ENCODE measurements at places on chromosomes 1 and 21. TPM values are rescaled to one million over a fixed set of nuclear protein-coding genes. Genes with fewer than 3 reads are reported as not detected.

DNA sequence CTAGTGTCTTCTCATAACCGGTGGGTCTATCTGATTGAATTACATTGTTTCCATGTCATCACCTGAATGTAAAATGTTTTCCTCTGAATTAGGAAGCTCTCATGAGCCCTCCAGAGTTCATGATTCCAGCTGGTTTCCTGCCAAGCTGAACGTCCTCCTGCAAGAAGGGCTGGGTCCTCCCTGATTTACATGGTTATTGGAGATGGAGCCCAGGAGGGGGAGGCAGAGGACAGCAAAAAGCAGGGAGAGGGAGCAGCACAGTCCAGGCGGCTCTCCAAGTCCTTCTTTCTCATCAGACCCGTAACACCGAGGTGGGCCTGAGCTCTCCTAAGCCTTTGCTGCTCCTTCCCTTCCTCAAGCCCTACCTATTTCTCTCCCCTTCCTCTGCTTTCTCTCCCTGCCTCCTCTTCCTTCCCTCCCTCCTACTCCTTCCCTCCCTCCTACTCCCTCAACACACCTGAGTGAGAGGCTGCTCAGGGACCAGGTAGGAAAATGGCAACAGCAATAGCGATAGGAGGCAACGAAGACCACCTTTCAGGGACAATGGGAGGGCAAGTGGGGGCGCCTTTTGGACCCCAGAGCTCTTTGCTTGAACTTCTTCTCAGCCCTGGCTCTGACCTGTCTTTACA, 265.9 kb downstream of the PRDM2 start:
- no peak overlapping the region for H3K27ac ChIP-seq
- DNase-seq = no peak
- H3K4me1 ChIP-seq = no peaks in the 10 kb centered on the region
- no peaks in the 10 kb centered on the region for H3K36me3 ChIP-seq
- H3K27me3 ChIP-seq = peaks cover 2% of the 10 kb centered on the region

The CFAP74 gene
- total RNA-seq = not detected

DNA sequence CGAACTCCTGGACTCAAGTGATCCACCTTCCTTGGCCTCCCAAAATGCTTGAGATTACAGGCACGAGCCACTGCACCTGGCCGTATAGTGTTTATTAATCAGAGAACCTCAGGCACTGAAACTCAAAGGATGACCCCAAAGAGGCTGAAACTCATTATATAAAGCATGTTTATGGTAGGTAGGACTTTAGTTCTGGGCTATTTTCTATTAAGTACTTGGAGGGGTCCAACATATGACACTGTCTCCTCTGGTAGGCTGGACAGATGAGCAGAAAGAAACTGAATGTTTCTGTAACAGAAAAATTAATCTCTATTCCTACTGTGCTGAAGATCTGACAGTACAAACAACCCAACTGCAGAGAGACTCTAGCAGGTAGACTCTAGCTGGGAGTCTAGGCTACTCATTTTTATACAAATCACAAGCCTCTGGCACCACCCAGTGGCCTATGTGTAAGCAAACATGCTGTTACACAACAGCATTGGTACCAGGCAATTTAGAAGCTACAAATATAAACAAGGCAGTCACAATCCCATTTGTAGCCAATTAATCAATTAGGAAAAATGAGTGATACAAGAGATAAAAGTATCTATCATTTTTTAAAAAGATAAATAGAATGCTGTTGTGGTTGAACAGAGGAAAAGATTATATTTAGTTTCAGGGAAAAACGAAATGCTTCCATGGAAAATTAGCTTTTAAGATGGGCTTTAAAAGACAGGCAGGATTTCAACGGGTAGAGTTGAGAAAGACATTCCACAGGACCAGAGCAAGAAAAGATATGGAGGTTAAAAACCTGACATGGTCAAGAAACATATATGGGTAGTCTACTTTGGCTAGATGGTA, 10.4 kb downstream of the DCAF8 start:
- H3K4me1 ChIP-seq = no peaks in the 10 kb centered on the region
- DNase-seq = no peak
- no peaks in the 10 kb centered on the region for H3K36me3 ChIP-seq
- H3K27ac ChIP-seq = no peak overlapping the region

The KIRREL1 gene
- 145 TPM for total RNA-seq

GRCh38 chr1:23331713-23332112, 12.4 kb downstream of the HNRNPR start:
- no peaks in the 10 kb centered on the region for H3K27me3 ChIP-seq
- H3K27ac ChIP-seq = no peak overlapping the region
- DNase-seq = no peak
- no peaks in the 10 kb centered on the region for H3K4me1 ChIP-seq
- peaks cover 30% of the 10 kb centered on the region for H3K36me3 ChIP-seq
- H3K4me3 ChIP-seq = no peak overlapping the region

The CD34 gene
- total RNA-seq = 0.15 TPM

DNA sequence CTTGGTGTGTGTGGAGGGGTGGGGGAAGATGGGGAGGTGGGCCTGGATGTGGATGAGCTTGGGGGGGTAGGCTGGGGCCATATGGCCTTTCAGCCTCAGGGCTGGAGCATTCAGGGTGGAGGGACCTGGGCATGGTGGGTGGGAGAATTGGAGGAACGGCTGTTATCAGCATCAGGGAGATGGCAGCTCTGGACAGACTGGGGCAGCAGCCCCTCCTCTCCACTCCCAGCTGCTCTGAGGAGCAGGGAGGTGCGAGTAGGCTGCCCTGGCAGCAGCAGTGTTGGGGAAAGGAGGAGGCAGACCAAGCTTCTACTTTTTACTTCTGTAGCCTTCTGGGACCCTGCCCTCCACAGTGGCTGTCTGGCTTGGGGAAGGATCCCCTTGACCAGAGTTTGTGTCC, 10.2 kb downstream of the PPFIA4 start:
- H3K27ac ChIP-seq = no peak overlapping the region
- H3K4me3 ChIP-seq = no peak overlapping the region
- H3K36me3 ChIP-seq = no peaks in the 10 kb centered on the region
- no peaks in the 10 kb centered on the region for H3K27me3 ChIP-seq
- no peak for DNase-seq

DNA sequence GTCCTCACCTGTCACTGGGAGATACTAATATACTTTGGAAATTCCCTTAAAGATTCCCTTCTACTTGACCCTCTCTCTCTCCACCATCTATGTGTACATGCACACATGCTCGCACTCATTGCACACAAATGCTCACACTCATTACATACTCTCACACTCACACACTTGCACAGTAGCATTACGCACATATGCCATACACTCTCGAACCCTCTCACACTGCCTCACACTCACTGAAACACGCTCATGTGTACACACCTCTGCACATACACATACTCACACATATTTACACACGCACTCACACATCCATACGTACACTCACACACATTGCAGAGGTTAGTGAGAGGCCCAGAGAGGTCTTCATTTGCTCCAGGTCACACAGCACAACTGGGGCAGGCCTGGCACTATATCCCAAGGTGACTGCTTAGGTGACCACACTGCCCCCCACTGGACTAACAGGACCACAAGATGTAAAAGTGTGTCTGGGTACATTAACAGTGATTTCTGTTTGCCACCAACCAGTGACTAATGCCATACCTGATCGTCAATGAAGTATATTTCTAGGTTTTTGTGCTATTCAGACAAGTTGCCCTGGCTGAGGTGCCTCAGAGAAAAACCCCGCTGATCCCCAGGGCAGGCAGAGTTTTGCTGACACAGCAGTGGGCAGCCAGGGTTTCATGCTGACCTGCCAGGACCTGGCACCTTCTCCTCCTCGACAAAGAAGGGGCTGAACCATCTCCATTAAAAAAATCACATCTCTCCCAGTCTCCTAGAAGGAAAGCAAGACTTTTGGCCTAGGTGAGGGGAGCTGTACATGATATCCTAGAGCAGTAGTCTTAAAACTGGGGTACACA, 28.5 kb upstream of the CAMK1G start:
- H3K4me1 ChIP-seq = no peaks in the 10 kb centered on the region
- H3K27ac ChIP-seq = no peak overlapping the region
- H3K4me3 ChIP-seq = no peak overlapping the region
- DNase-seq = no peak
- no peaks in the 10 kb centered on the region for H3K36me3 ChIP-seq
- no peaks in the 10 kb centered on the region for H3K27me3 ChIP-seq

GRCh38 chr1:182279302-182279701, 112.3 kb downstream of the GLUL start:
- no peaks in the 10 kb centered on the region for H3K27me3 ChIP-seq
- H3K36me3 ChIP-seq = no peaks in the 10 kb centered on the region
- H3K4me1 ChIP-seq = no peaks in the 10 kb centered on the region
- no peak overlapping the region for H3K4me3 ChIP-seq
- no peak overlapping the region for H3K27ac ChIP-seq

The APP gene
- total RNA-seq = 542 TPM

DNA sequence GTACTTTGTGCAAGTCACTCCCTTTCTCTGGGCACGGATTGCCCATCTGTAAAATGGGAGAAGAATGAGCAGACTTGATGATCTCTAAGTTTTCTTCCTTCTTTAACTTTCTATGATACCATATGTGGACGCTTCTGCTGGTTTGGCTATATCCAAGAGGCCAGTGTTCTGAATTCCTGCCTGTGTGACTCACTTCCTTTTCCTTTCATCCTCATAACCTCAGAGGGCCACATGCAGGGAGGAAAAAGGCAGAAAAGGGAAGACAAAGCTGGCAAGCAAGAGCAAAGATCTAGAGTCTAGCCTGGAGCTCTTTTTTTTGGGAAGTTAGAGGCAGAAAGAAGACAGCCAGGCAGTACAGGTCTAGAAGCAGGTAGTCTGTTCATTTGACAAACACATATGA, 151.2 kb downstream of the OMA1 start:
- no peaks in the 10 kb centered on the region for H3K36me3 ChIP-seq
- no peak overlapping the region for H3K27ac ChIP-seq
- no peak overlapping the region for H3K4me3 ChIP-seq
- peak; percentile 45 for DNase-seq

DNA sequence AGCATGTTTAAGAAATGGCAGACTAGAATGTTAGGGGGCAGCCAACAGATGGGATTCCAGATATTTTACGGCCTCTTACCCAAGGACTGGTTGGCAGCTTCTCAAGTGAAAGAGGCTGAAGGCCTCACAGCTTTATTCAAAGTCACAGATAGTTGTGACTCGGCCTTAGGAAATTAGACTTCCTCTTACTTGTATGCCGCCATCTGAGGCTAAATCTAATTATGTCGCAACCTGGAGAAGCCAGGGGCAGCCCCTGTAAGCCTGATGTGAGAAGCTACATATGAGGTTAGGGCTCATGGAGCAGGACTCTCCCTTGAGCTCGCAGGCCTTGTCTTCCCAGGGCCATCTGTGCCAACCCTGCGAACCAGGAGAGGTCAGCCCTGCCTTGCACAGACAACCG, 352.5 kb downstream of the HHAT start:
- no peaks in the 10 kb centered on the region for H3K27me3 ChIP-seq
- DNase-seq = no peak
- H3K4me1 ChIP-seq = no peaks in the 10 kb centered on the region
- H3K36me3 ChIP-seq = no peaks in the 10 kb centered on the region
- H3K27ac ChIP-seq = no peak overlapping the region
- H3K4me3 ChIP-seq = no peak overlapping the region

DNA sequence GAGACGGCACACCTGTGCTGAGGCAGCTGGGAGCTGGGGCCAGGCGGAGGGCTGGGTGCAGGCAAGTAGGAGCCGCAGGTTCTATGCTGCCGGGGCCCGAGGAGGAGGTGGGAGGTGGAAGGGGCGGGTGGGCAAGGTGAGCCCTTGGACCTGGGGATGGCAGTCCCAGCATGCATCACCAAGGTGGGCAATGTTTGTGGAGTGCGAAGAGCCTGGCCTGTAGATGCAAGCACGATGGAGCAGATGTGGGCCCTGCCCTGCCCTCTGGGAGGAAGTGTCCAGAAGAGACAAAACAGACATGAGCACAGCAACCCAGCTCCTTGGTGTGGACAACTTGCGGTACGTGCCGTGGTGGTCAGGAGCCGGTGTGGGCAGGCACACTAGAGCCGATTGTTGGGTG, 28.3 kb upstream of the AJAP1 start:
- 0 out of 2 replicates have a peak, but pooled peaks cover 2% of the 10 kb centered on the region for H3K27me3 ChIP-seq
- no peaks in the 10 kb centered on the region for H3K4me1 ChIP-seq
- no peak overlapping the region for H3K27ac ChIP-seq

GRCh38 chr1:53567450-53567849, 108.3 kb downstream of the DMRTB1 start:
- DNase-seq = no peak
- H3K4me3 ChIP-seq = no peak overlapping the region
- H3K27me3 ChIP-seq = peaks cover 17% of the 10 kb centered on the region
- H3K27ac ChIP-seq = no peak overlapping the region
- H3K4me1 ChIP-seq = no peaks in the 10 kb centered on the region

DNA sequence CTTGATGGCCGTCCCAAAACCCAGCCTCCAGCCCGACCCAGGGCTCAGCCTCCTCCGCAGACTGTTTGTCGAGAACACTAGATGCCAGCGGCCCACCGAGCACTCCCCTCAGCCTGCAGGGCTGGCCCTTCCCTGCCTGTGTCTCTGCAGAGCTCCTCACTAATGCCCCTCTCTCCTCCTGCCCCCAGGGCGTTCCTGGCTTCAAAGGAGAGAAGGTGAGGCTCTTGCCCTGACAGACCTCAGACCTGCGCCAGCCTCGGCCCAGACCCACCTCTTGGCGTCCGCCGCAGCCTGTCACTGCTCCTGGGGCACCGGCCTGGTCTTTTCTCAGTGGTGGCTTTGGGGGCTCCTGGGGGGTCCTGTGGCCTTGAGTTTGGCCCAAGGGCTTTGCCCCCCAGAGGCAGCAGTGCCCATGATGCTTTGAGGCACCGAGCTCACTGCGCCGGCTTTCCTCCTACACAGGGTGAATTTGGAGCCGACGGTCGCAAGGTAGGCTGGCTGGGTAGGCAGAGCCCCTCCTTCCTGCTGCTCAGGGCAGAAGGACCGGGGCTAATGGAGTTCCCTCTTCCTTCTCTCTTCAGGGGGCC, 18.4 kb downstream of the COL6A2 start:
- no peaks in the 10 kb centered on the region for H3K4me1 ChIP-seq
- H3K4me3 ChIP-seq = no peak overlapping the region
